Smooth muscle cell of the coronary artery (primary cell): ENCODE measurements at places on chromosomes 5 and 9. TPM values are rescaled to one million over a fixed set of nuclear protein-coding genes. Genes with fewer than 3 reads are reported as not detected.

The HTR4 gene
- total RNA-seq: 0.08 TPM in 1 of 2 replicates, not detected in the other

The IL6ST gene
- 452 and 1,430 TPM in 2 replicates for total RNA-seq

The HMGXB3 gene
- 33.0 and 34.0 TPM in 2 replicates for total RNA-seq

The STK32A gene
- 0.82 and 2.0 TPM in 2 replicates for total RNA-seq
